ENCODE measurements at places on chromosomes 7 and 10.

GRCh38 chr10:22246680-22247391 lies 29.0 kb upstream of the EBLN1 start:
- DNase-seq: no peak

GRCh38 chr7:70645279-70645678 lies 486.7 kb upstream of the GALNT17 start:
- no peak for DNase-seq

DNA sequence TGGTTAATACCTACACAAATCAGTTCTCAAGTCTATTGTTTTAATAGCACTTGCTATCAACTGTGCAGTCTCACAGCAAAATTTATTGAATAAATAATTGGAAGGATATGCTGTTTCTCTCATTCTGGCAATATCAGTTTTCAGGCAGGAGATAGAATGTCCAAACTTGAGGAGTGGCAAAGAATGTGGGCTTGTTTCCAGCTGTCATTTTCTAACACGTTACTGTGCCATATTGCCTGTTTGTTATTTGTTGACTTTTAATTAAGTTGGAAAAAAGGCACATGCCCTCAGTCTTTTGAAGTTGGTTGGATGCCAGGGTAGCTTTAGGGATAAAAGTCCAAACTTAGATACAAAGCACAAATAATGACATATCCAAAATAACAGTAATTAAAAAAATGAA lies 52.2 kb downstream of the MAGI2 start:
- DNase-seq: no peak

- DNase-seq: no peak
Measured at GRCh38 chr10:16954280-16955030, 137.2 kb upstream of the RSU1 start.

DNA sequence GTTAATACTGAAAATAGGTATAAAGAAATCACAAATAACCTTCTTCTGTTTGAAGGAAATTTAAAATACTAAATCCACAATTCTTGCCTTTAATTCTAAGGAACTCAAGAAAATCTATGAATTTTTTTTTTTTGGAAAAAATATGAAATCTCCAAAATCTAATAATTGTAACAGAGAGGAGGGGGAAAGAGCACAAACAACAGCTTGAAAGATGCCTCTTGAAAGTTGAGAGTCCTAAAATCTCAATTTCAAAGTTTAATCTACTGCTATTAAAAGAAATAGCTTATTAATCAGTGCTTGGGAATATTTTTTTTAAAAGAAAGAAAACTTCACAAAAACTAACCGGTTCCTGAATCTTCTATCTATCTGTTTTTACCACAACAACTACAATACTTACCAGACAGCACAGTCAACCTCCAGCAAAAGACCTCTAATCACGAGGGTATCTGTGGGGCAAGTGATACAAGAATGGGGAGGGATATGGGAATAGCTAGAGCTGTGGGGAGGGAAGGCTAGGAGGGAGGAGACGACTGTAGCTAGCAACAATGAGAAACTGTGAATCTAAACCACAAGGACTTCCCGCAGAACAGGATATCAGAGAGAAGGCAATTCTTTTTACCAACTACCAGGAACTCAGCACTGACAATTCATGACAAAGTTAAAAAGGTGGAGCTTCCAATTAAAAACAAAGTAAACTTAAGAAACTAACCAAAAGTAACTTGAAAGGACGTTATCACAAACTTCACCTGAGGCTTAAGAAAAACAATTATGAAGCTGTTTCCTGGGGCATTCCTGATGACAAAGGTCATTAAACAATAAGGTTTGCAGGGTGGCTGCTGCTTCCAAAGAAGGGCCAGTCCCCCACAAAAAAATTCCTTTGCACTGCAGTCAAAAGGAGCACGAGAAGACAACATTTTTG lies at the start of gene USP54:
Gene USP54 (minus strand): TSS at position 462 of the 919 bp plus-strand sequence. CDS start 15,684 bp downstream, outside the sequence.
- DNase-seq: peak; percentile 55

GRCh38 chr7:128948312-128948973 lies 10.7 kb downstream of the IRF5 start:
- no peak for DNase-seq

DNA sequence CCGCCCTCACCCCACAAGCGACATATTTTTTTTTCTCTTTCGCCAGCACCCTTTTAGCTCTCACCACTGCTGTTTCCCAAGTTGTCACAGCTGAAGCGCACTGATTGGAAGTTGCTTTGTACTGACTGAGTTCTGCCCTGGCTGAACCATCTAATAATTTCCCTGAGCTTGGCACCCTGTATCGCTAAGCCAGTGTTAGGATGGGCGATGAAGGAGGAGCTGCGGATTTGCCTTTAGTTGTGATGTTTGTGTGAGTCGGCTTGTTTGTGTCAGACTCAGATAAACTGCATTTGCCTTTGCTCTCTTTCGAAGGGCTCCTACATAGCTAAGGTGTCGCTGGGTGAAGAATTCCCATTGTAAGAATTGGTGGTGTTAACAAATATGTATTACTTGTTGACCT lies 1.3 kb upstream of the ATXN7L1 start:
- DNase-seq: no peak

GRCh38 chr7:157689269-157690057 lies 352.7 kb downstream of the DNAJB6 start:
- DNase-seq: no peak

DNA sequence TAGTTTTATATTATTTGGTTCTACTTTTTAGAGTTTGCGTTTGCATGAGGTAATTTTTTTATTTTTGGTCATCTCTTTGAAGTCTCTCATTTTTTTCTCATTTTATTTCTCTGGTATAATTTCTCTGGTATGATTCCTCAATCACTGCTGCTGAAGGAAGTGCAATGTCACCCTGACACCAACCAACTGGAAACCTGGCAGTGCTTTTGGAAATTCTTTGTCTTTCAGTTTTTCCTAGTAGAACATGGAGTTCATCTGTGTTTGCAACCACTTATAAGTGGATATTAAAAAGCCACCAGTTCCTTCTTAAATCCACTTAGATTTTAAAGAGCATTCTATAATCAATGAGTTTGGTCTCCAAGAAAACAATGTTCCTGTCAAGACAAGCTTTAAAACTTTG lies 291.8 kb downstream of the PRKG1 start:
- DNase-seq: no peak

DNA sequence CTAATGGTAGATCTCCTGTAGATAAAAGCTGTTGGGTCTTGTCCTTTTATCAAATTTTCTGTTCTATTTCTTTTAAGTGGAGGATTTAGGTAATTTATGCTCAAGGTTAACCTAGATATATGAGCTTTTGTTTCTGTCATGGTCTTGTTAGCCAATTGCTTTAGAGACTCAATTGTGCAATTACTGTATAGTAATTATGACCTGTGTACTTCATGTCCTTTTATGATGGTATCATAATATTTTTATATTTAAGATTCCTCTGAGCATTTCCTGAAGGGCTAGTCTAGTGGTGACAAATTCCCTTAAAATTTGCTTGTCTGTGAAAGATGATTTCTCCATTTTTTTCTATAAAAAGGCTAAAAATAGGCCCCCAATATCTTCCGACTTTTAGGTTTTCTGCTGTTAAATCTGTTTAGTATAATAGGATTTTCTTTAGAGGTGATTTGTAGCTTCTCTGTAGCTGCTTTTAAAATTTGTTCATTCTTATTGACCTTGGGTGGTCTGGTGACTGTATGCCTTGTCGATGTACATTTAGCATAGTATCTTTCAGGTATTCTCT lies 5.4 kb upstream of the AKR1C3 start:
- DNase-seq: no peak

DNA sequence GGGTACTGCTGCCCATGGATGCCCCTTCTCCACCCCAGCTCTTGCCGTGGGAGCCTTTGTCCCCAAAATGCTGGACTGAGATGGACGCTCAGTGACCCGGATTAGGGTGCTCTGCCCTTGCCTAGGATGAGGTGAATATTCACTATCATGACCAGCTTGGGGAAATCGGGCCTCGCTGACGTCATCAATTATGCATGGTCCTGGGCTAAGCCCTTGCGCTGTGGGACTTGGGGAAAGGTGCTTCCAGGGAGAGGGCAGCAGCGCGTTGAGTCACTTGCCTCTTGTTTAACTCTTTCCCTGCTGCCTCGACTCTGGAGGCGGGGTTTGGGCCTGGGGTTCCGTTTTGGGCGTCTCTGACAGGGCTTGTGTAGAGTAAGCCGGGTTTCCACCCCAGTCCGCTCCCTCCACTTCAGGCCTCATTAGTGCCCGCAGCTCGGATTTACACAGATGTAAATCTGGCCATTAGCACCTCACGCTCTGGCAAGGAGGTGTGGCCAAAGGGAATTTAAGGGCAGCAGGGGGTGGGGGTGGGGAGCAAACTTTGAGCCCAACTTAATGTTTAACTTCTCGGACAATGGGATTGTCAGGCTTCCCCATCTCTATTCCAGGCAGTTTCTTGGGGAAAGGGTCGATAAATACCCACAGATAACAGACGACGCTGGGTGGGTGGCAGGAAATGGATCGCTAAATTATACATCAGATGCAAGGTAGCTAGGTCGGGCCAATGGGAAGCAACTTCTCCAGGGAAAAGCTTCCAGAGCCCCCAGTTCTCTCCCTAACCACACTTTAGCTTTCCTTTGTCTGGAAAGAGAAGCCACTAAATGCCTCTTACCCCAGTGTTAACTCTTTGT lies 51.3 kb upstream of the TCF7L2 start:
- peak; percentile 95 for DNase-seq

DNA sequence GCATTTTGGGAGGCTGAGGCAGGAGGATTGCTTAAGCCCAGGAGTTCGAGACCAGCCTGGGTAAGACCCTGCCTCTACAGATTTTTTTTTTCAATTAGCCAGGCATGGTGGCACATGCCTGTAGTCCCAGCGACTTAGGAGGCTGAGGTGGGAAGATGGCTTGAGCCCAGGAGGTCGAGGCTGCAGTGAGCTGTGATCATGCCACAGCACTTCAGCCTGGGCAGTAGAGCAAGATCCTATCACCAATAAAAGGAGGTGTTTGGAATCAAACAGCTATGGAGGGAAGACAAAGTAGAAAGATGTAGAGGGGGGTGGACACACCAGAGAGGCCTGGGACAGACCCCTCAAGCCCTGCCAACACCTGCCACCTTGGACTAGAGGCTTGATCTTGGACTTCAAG lies 9.1 kb upstream of the TNRC18 start:
- DNase-seq: no peak

GRCh38 chr7:134522601-134523000 lies 4.8 kb upstream of the AKR1B10 start:
- DNase-seq: no peak

DNA sequence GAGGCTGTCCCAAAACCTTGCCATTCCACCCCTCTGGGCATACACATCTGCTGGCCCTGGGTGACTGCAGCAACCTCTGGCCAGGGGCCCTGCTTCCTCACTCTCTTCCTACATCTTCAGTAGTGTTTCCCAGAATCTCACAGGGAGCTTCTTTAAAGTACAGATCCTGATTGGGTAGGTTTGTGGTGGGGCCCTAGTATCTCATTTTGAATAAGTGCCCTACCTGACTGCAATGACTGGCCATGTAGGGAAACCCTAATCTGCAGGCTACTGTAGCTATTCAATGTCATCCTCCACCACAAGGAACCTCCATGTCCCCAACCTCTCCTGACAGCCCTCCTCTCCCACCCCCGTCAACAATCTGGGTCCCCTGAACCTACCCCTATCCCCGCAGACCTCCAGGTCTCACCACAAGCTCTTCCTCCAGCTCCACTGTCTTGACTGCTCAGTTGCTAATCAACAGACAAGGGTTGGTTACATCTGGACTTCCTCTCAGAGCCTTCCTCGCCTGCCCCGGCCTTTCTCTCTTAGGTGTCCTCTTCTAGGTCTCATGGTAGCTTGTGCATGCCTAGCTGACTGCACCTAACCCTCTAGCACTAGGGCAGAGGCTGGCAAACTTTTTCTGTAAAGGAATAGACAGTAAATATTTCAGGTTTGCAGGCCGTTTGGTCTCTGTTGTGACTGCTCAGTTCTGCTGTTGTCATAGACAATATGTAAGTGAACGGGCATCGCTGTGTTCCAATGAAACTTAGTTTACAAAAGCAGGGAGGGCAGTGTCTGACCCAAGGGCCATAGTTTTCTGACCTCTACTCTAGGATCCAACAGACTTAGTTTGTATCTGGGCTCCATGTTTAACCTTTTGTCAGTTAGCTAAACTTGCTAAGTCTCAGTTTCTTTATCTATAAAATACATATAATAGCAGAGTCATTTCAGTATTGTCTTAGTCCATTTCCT lies 121.1 kb downstream of the AOAH start:
- no peak for DNase-seq

DNA sequence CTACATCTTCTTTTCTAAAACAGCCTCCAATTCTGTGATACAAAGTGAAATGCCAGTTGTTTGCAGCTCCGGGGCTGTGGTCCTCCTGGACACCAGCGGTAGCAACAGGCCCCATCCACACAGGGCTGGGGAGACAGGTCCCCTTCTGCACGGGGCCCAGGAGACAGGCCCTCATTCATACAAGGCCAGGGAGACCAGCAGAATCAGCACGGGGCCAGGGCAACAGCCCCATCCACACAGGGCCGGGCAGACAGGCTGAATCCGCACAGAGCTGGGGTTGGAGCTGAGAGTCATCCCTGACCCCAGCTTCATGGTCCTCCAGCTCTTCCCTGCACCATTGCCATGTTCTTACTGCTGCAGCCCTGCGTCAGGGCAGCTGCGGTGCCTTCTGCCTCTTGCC lies 238.6 kb downstream of the MGMT start:
- no peak for DNase-seq

GRCh38 chr7:1531979-1532455 lies 1.5 kb downstream of the MAFK start:
- DNase-seq: no peak

DNA sequence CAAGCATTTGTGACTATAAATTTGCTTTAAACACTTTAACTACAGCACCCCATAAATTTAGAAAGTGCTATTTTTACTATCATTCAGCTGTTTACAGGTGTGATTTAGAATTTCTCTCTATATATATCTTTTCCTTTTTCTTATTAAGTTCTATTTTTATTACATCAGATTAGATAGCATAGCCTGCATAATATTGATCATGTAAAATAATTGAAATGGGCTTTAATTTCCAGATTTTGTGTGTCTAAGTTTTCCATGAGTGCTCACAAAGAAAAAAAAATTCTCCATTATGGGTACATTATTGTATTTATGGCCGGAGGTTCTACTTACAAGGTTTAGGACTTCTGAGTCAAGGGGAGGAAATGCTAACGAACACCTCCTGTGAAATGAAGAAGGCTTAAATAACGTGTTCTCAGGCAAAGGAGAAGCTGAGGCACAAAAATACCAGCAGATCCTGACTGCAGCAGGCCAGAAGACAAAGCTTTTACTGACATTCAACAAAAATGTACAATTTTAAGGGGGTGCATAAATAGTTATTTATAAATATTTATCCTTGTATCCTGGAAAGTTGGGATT lies 114.2 kb downstream of the RNF133 start:
- DNase-seq: no peak

DNA sequence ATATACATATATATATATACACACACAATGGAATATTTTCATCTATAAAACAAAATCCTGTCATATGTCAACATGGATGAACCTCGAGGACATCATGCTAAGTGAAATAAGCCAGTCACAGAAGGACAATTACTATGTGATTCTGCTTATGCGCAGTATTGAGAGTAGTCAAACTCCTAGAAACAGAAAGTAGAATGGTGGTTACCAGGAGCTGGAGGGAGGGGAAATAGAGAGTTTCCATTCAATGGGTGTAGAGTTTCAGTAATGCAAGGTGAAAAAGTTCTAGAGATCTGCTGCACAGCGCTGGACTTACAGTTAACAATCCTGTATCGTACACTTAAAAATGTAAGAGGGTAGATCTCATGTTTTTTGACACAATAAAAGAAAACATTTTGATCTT lies 181.9 kb downstream of the CDCA7L start:
- no peak for DNase-seq

- no peak for DNase-seq
Measured at GRCh38 chr7:8353991-8354390, 79.4 kb upstream of the NXPH1 start.

Measured in H9 (cell line).